ENCODE measurements at places on chromosomes 11 and 22. TPM values are rescaled to one million over a fixed set of nuclear protein-coding genes. Genes with fewer than 3 reads are reported as not detected.

The DPP3 gene
- 24.6 TPM for total RNA-seq

The DRICH1 gene
- total RNA-seq, result 0.76 TPM

The SYNGR1 gene
- total RNA-seq, result 35.5 TPM

The CARD16 gene
- total RNA-seq, result 9.0 TPM

GRCh38 chr11:44725016-44725685 is 1.6 kb upstream of the TSPAN18 start:
- H3K4me3 ChIP-seq, result no peak overlapping the region
- H3K4me1 ChIP-seq, result peaks cover 49% of the 10 kb centered on the region
- no peak for DNase-seq
- no peaks in the 10 kb centered on the region for H3K36me3 ChIP-seq
- H3K27ac ChIP-seq, result no peak overlapping the region

GRCh38 chr22:42367980-42368378 is 64.2 kb downstream of the NFAM1 start:
- H3K36me3 ChIP-seq, result no peaks in the 10 kb centered on the region
- H3K27ac ChIP-seq, result peak overlapping the region; percentile 83
- peaks cover 37% of the 10 kb centered on the region for H3K27me3 ChIP-seq
- peaks cover 45% of the 10 kb centered on the region for H3K4me1 ChIP-seq
- DNase-seq, result no peak

DNA sequence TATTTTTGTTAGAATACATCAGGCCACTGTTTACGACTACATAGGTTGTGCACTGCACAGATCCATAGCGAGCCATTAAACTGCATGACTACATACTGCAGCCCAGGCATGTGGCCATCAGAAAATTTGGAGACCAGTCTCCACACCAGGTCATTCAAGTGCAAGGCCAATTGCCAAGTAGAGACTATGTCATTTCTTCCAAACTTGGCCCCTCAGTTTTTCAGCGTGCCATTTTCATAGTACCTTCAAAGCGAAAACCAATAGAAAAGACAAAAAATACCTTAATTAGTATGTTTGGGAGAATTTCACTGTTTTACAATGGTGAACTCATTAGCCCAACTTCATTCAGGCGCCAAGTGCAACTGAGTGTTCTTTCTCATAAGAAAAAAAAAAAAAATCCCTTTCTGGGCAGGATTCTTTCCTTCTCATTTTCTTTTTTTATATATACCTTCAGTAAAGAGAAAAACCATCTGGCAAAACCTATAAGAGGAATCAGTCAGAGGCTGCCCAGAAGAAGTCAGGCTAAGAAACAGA is 30.4 kb downstream of the PAMR1 start:
- DNase-seq, result no peak
- H3K4me1 ChIP-seq, result no peaks in the 10 kb centered on the region
- no peak overlapping the region for H3K4me3 ChIP-seq
- H3K27ac ChIP-seq, result no peak overlapping the region

- no peaks in the 10 kb centered on the region for H3K4me1 ChIP-seq
- H3K36me3 ChIP-seq, result no peaks in the 10 kb centered on the region
- no peaks in the 10 kb centered on the region for H3K27me3 ChIP-seq
These were observed 900.7 kb downstream of the JRKL start for GRCh38 chr11:97290464-97291041.

DNA sequence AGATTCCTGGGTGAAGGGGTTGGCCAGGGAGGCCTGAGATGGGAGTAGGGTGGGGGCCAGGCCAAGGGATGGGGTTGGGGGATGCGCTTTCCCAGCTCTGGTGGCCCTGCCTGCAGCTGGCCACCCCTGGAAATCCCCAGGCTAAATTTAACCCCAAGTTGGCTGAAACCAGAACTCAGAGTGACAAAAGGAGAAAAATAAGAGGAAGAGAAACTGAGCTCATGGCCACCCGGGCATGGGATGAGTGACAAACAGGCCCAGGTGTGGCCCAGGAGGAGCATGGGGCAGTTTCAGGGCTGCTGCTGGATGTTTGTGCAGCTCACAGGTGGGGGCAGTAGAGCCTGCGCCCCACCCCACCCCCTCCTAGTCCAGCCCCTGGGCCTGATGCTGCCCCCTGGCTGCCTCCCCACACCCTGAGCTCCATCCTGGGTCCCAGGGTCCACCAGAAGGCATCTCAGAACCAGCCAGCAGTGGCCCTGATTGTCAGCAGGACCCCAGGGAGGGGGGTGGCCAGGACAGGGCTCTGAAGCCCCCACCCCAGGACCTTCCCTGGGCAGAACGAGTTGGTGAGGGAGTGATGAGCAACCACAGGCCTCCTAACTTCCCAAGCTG is 48.0 kb downstream of the IGLL5 start:
- no peak overlapping the region for H3K27ac ChIP-seq
- no peaks in the 10 kb centered on the region for H3K4me1 ChIP-seq
- DNase-seq, result no peak
- peaks cover 14% of the 10 kb centered on the region for H3K27me3 ChIP-seq

- DNase-seq, result no peak
- H3K27me3 ChIP-seq, result no peaks in the 10 kb centered on the region
- no peaks in the 10 kb centered on the region for H3K36me3 ChIP-seq
- peaks cover 28% of the 10 kb centered on the region for H3K4me1 ChIP-seq
- peak overlapping the region; percentile 12 for H3K27ac ChIP-seq
These were observed 64.9 kb downstream of the NAV2 start for GRCh38 chr11:19777377-19778102.

Measured in esophagus squamous epithelium (tissue), 5 donors.